ENCODE measurements at places on chromosomes 3 and 15.

- DNase-seq, result no peak
Measured at GRCh38 chr15:37619358-37620042, 314.9 kb upstream of the TMCO5A start.

DNA sequence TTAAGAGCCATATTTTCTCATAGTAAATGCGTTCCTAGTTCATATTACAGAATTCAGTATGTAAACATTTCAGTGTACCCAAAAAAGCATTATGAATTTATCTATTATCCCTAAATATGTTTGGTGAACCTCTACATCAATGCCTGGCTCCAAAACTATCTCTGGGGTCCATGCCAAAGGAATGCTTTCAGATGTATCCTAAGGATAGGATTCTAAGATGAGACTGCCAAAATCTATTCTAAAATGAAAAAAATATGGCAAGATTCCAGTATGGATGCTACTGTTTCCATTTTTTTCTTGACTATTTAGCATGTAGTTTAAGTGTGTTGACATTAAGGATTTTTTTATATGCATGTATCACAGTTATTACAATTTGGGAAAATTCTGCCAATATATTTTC, 18.8 kb downstream of the EIF5A2 start:
- no peak for DNase-seq

DNA sequence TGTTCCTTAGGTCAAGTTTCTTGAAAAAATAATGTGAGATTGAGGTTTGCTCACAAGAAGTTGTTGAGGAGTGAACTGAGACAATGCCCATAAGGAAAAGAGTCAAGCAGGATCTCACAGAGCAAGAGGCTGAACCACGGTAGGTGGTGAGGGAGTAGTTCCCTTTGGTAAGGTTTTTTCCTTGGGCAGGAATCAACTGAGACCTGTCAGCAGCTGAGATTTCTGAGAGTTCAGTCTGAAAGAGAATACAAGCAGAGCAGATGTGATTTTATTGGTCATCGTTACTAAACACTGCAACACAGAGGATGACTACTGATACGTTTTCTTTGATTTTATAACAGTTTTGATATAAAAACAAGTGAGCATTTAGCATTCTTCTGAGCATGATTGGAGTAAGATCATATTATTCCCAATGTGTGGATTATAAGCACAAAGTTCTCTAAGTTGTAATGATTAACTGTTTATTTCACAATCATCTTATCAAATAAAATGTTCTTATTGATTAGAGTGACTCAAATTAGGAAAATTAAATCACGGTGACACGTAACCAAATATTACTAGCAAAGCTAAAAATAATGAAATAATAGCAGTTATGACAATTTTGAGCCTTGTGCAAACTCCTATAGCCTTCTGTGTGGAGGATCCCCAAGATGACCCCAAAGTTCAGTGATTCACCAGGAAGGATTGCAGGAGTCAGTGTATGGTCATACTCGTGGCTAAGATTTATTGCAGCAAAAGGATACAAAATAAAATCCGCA, 346.2 kb upstream of the ZNF717 start:
- DNase-seq, result no peak

GRCh38 chr3:191336833-191337232, 6.5 kb upstream of the UTS2B start:
- DNase-seq, result no peak

DNA sequence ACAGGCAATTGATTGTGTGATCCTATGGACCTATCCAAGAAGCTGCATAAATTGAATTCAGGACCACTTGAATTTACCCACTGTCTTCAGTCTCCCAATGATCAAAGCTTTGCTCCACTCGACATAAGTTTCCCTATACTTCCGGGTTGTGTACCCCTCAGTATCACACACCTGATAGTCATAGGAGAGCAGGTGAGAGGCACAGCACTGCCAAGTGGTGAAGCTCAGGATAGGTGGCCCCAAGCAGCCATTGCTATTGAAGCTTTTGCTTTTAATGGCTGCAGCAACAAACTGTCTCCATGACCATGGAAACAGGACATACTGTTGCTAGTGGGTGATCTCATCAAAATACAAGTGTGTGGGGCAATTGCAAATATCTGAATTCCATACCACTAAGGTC, 27.7 kb downstream of the GASK1A start:
- no peak for DNase-seq

- no peak for DNase-seq
Measured at GRCh38 chr3:162369306-162369705, 872.7 kb downstream of the OTOL1 start.

DNA sequence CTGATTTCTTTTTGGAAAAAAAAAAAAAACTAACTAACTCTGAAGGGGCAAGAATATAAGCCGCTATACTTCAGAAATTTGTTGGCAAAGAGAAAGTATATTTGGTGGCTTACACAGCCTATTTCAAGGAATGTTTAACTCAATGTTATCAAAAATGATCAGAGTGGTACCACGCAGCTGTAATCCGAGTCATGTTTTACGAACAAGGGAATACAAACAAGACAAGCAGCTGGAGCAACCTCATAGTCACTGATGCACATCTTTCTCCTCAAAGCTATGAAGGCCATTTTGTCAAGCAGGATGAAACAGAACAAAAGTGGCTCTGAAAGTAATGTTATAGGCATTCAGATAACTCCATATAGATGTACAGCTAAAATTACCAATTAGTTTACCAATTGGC, 81.2 kb downstream of the SCAPER start:
- no peak for DNase-seq

- DNase-seq, result no peak
Measured at GRCh38 chr15:81115054-81115939, 18.8 kb upstream of the CFAP161 start.

DNA sequence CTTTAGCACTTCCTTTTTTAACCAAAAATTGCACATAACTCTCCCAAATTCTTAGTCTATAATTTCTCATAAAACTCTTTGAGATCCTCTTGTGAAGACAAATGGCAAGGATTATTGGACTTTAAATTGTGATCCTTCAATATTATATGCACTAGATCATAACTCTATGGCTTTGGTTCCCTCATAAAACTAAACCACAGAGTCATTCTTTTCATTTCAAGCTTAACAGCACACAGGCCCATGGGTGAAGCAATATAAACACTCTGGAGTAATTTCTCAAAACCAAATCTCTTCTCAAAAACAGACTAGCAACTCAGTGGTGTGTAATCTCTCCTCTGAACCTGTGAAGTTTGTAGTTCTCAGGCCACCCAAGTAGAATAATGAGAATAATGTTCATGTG, 171.0 kb upstream of the NECTIN3 start:
- DNase-seq, result no peak

DNA sequence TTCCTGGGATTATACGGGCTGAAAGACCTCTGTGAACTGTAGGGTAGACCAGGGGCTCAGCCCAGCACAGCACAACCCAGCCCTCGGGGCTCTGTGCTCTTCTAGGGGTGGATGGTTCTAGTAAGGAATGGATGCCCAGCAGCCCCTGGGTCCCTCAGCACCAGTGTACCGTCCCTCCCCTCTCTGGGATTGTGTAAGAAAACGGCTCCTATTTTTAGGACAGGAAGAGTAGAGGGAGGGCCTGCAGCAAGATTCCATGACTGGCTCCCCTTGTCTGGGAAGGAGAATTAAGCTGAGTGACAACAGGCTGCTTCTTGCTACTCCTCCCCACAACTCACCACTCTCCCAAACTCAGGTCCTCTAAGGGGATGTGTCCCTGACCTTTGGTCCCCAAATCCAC, 270.8 kb upstream of the TOPAZ1 start:
- no peak for DNase-seq

DNA sequence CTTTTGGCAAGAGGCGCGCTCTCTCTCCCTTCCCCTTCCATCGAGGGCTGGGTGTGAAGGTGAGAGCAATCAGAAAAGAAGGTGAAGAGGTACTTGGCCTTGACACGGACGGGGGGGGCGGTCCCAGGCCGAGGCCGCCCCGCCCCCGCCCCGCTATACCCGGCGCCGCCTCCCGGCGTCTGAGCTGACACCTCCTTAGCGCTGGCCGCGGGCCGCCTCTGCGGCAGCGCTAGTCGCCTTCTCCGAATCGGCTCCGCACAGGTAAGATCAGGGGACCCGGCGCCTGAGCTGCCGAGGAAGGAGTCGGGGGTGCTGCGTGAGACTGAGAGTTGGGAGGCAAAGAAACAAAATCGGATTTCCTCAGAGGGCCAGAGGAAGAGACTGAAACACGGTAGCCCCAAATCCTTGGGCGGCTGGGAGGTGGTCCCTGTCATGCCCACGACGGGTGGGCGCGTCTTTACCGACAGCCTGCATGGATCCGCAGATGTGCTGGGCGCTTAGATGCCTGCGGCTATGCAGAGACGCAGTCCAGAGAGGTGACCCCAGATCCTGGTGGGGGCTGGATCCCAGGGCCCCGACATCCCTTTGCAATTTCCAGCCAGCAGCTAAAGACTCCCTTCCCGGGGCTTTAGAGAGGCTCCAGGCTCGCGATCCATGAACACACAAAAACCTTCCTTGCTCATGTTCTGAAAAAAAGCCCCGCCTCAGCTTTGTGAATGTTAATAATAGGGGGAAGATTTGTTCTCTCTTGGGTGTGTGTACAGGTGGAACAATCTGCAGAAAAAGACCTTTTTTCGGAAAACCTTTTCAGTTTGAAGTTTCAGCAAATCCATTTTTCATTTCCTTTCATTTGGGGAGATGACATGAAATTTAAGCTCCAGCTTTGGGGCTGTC, at the start of gene ENTPD3:
Gene ENTPD3 (plus strand): TSS at position 184 of the 894 bp plus-strand sequence. CDS start 874 bp downstream, outside the sequence.
- DNase-seq, result peak; percentile 3

- DNase-seq, result no peak
Measured at GRCh38 chr3:160758929-160759577, 3.0 kb downstream of the PPM1L start.

- DNase-seq, result no peak
Measured at GRCh38 chr3:189797103-189797750, 166.0 kb downstream of the TP63 start.

- no peak for DNase-seq
Measured at GRCh38 chr15:40037721-40038120, 1.3 kb downstream of the SRP14 start.

DNA sequence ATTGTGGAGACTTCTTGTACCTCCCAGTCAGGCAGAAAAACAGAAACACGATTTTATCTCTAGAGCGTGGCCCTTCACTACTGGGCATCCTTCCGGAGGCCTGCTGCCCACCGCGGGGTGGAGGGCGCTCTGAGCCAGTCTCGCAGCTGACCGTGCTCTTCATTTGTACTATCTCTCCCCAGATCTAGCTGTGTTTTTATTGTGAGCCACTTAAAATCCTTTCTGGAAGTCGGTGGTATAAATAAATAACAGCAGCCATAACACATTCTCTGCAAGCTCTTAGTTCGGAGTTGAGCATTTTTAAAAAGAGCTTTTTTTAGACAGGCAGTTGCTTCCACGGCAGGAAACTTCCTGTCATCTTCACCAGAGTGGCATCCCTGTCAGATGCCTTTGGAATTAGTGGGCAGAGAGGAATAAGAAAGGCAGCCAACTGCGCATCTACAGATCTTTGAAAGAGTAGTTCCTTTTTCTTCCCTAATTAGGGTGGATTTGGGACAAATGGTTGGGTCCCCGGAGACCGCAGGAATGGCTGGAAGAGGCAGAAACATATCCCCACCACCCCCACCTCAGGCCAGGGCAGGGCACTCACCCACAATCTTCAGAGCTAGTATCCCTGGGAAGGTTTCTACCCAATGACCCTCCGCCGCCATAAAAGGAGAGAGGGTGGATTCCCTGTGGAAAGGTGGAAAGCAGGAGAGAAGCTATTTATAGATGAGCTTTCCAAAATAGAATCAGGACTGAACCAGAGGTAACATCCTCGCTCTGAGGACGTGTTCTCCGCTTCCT, 91.1 kb downstream of the TOP2B start:
- no peak for DNase-seq

- DNase-seq, result no peak
Measured at GRCh38 chr3:106208967-106209366, 340.2 kb upstream of the CBLB start.

DNA sequence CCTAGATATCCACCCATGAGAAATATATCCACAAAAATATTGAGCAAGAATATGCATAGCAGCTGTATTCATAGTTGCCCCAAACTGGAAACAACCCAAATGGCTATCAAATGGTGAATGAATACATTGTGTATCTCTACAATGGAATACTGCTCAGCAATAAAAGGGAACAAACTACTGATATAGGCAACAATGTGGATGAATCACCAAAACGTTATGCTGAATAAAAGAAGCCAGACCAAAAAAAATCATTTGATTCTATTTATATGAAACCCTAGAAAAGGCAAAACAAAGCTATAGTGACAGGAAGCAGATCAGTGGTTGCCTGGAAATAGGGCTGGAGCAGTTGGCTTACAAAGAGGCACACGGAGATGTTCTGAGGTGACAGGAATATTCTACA, 15.5 kb upstream of the CMTM7 start:
- no peak for DNase-seq

GRCh38 chr3:94066506-94067500, 3.9 kb downstream of the NSUN3 start:
- no peak for DNase-seq

DNA sequence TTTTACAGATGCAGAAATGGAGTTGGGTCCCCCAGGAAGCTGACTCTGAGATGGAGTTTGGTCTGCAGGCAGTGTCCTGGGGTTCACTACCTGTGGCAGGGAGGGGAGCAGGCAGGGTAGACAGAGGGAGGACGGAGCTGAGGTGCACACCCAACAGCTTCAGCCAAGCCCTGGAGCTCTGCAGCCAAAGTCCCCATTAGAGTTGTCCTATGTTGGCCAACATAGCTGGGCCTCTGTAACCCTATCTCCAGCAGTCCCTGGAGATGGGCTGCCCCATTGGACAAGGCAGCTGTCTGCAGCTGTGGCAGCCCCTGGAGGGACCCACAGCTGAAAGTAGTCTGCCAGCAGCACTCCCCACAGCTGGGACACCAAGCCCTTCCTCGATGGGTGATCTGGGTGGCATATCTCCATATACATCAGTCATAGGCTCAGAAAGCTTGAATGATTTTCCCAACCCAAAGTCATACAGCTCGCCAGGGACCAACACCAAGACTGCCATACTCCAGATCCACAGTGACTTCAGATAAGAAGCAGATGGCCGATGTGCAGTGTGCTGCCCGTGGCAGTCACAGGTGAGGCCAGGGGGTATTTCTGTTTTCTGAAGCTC, 31.9 kb downstream of the STARD5 start:
- DNase-seq, result no peak

DNA sequence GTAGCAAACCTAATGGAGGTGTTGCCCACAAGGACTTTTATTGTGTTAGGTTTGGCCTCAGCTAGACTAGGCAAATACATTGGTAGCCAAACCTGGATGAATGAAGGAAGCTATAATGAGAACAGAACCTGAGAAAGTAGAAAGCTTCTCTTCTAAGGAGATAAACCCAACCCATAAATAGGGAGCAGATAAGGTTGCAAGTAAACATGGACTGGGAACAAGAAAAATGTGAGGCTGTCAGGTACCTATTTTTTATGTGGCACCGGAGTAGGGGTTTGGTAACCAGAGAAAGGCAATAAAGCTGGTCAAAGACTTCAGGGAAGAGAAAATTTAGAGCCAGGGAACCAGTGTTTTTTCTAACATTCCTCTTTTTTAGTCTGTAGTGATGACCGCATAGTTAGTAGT, 25.0 kb downstream of the ZNF654 start:
- DNase-seq, result no peak

GRCh38 chr15:81889485-81889881, 156.3 kb downstream of the MEX3B start:
- no peak for DNase-seq
